ENCODE measurements at places on chromosomes 6 and 20. TPM values are rescaled to one million over a fixed set of nuclear protein-coding genes. Genes with fewer than 3 reads are reported as not detected.

- H3K27ac ChIP-seq, result no peak overlapping the region
- H3K27me3 ChIP-seq, result no peaks in the 10 kb centered on the region
- no peak for DNase-seq
- no peak overlapping the region for H3K4me3 ChIP-seq
- H3K4me1 ChIP-seq, result no peaks in the 10 kb centered on the region
These were observed 5.1 kb downstream of the KIAA1755 start for GRCh38 chr20:38255393-38255792.

DNA sequence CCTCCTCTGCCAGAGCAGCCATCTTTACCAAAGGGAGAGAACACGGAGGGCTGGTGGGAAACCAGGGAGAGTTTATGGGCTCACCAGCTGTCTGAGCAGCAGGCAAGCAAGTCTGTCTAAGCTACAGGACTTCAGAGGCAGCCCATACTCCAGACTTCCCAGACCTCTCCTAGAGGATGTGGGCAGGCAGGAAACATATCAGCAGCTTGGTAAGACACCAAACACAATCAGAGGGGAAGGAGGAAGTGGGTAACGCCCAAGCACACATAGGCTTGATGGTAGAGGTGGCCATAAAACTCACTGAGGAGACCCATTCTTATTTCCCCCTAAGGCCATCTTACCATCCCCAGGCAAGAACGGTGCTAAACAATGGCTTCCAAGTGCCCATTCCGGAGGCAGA lies 143.1 kb upstream of the ARID1B start:
- H3K4me1 ChIP-seq, result peaks cover 14% of the 10 kb centered on the region
- no peak for DNase-seq
- no peak overlapping the region for H3K4me3 ChIP-seq
- H3K27ac ChIP-seq, result no peak overlapping the region
- H3K27me3 ChIP-seq, result no peaks in the 10 kb centered on the region

Gene BCAS4
- under 0.01 TPM for total RNA-seq

- no peaks in the 10 kb centered on the region for H3K27me3 ChIP-seq
- H3K36me3 ChIP-seq, result no peaks in the 10 kb centered on the region
- H3K4me3 ChIP-seq, result peak within 1 kb of the TSS; percentile 17
These were observed at the start of gene STMND1 for GRCh38 chr6:17101422-17102257. TSS of gene STMND1 (plus strand) at chr6:17102050. CDS start at chr6:17102258, 208 bp downstream.

Gene ECT2L
- not detected for total RNA-seq

DNA sequence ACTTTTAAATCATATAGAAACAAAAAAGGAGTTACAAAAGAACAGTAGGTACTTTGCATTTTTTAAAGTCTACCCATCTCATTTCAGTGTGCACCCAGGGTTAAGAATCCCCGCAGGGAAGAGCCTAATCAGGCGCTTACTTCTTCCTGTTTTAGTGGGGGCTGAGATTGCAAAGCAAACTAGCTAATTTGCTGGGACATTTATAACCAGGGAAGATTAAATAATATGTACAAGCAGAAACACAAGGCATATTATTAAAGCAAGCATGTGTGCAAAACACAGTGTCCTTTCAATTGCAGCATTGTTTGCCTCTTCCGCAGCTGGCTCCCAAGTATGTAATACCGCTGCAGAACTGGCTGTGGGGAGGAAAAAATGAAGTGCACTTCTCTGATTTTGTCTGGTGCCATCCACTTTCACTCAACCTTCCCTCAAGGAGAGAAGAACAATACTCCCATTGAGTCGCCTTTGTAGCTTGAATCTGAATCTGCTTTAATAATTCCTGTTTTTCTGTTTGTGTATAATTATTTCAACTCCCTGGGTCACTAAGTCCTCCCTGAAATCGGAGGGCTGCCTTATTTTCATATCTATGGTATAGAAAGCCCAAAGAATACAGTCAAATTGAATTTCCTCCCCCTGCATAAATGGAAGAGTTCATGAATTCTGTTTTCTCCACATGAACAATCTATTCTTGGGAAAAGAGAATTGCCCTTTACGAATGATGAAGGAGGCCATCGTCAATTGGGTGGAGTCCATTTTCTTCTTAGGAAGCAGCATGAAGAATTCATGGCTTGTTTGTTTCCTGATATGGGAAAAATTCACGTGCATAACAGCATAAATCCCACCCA lies 23.3 kb upstream of the BCAS1 start:
- H3K36me3 ChIP-seq, result no peaks in the 10 kb centered on the region
- H3K4me1 ChIP-seq, result no peaks in the 10 kb centered on the region
- H3K27me3 ChIP-seq, result no peaks in the 10 kb centered on the region
- no peak overlapping the region for H3K4me3 ChIP-seq

DNA sequence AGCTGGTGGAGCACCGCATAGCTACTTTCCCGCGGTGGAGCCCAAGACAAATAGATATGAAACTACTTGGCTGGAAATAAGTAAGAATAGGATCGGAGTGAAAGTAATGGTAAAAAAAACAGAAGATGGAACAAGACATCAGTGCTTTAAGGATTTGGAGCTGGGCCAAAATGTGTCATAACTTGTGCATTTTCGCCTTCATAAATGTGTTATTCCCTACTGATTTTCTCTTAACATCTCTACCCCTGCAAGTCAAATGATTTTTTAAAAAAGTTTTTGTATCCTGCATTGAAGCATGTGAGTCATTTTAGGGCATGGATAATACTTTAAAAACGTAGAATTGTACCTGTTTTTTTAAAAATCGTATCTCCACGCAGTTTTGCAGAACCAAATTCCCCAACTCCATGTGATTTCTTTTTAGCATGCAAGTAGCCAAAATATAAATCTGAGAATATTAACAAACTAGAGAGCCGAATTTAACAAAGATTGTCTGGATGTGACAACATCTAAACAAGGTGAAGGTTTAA lies 882 bp upstream of the FAM184A start:
- peaks cover 19% of the 10 kb centered on the region for H3K4me1 ChIP-seq
- DNase-seq, result peak; percentile 20
- peak overlapping the region; percentile 84 for H3K27ac ChIP-seq
- H3K4me3 ChIP-seq, result peak overlapping the region; percentile 43

DNA sequence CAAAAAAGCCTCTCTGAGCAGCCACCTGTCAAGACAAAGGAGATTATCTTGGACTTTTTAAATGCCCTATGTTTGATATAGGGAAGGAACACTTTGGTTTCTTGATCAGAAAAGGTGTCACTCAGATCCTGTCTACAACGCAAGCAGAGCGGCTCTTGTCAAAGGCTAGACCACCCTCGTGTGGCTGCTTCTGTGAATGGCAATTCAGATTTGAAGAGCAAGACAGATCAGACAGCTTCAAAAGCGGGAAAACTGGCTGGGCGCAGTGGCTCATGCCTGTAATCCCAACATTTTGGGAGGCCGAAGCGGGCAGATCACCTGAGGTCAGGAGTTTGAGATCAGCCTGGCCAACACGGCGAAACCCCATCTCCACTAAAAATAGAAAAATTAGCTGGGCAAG lies 10.1 kb upstream of the NXT1 start:
- H3K4me1 ChIP-seq, result no peaks in the 10 kb centered on the region
- H3K27me3 ChIP-seq, result no peaks in the 10 kb centered on the region
- no peak overlapping the region for H3K4me3 ChIP-seq
- H3K27ac ChIP-seq, result no peak overlapping the region

GRCh38 chr20:44309763-44310663 lies 989 bp downstream of the FITM2 start:
- H3K4me1 ChIP-seq, result peaks cover 36% of the 10 kb centered on the region
- H3K36me3 ChIP-seq, result no peaks in the 10 kb centered on the region
- peak overlapping the region; percentile 78 for H3K27ac ChIP-seq

Gene CPNE1
- total RNA-seq, result 93.9 TPM
